HepG2 (cell line): ENCODE measurements at places on chromosomes 4 and X.

GRCh38 chr4:86035688-86036087 lies 324.2 kb downstream of the MAPK10 start:
- no peak for DNase-seq

- DNase-seq: no peak
Measured at GRCh38 chr4:153539422-153539821, 73.3 kb downstream of the TMEM131L start.

GRCh38 chr4:132981611-132982010 lies 167.5 kb upstream of the PCDH10 start:
- DNase-seq: no peak

DNA sequence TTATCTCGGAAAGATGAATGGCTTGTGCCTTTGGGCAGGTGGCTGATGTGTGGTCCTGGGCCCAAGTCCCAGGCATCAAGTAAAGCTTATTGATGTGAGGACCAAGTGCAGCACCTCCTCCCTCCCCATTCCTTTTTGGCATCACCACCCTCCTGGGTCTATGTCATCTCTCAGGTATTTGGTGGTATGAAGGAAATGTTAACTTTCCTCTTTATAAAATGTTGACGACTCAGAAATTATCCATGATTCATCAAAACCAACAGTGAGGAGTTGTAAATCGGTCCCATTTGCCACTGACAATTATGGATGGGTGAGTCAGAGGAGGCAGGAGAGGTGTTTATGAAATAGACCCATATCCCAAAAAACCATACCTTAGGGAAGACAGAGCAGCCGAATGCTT lies 229.4 kb upstream of the GATB start:
- no peak for DNase-seq

DNA sequence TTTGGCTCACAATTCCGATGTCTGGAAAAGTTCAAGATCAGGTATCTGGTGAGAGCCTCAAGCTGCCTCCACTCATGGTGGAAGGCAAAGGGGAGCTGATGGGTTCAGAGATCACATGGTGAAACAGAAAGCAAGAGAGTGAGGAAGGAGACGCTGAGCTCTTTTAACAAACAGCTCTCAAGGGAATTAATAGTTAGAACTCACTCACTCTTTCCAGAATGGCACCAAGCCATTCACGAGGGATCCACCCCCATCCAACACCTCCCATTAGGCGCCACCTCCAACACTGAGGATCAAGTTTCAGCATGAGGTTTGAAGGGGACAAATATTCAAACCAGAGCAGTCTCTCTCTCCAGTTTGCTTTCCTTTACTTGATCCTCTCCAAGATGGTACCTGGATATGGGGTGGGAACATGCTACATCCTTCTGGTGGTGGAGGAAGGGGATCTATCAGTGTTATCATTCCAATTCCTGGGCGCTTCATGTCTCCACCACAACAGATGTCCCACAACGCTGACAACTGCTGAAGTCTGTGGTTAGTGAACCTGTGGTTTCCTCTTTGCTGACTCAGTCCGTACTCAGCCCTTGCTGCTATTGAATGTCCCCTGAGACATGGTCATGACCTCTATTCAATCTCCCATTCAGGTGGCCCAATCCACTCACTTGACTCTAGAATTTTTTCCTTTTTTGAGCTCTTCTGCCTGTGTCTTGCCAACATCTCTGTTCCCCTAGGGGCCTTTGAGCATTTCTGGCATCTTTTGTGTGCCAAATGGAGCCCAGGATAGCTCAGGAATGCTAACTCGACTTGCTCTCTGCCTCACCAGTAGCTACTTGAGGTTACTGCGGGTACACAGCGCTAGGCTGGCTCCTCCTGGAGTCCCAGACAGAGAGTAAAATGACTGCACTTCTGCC lies 395.2 kb downstream of the MID1IP1 start:
- DNase-seq: no peak
